ENCODE measurements at places on chromosomes 11 and 22.

DNA sequence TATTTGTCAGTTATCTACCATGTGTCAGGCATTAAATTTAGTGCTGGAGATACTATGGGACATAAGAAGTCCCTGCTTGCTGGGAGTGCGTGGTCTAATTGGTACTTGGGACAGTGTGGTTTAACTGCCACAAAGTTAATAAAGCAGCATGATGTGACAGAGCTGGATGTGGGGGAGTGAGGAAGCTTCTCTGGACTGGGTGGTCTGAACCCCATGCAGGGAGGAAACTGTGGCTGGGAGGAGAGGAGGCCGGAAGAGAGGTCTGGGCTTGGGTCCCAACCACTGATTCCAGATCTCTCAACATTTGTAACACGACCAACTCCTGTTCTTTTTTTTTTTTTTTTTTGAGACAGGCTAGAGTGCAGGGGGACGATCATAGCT lies 37.1 kb downstream of the ST3GAL4 start:
- no peak for DNase-seq

GRCh38 chr11:109747839-109748238 lies 325.8 kb downstream of the C11orf87 start:
- no peak for DNase-seq

DNA sequence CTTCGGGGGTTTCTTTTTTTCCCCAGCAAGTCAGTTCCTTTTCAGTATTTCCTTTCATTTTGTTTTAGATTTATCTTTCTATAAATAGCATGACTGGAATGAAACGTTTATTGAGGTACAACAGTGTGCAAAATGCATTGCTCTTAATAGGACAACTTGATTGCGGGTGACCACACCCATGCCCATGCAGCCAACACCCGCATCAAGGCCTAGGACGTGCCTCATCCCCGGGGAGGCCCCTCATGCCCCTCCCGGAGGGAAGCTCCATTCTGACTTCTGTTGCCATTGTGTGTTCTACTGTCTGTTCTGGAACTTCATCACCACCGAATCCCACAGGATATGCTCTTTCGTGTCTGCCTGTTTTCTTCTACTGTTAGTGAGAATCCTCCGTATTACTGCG lies 82.2 kb downstream of the RPS6KA4 start:
- DNase-seq = no peak

GRCh38 chr11:3341298-3341697 lies 37.6 kb downstream of the ZNF195 start:
- DNase-seq = peak; percentile 14

- no peak for DNase-seq
Measured at GRCh38 chr11:113926273-113927197, 21.9 kb downstream of the HTR3B start.

- DNase-seq = no peak
Measured at GRCh38 chr11:134668076-134668475, 256.0 kb upstream of the B3GAT1 start.

- DNase-seq = no peak
Measured at GRCh38 chr11:60777106-60777505, 8.0 kb upstream of the MS4A10 start.

- peak; percentile 38 for DNase-seq
Measured at GRCh38 chr11:74325649-74326645, 14.5 kb upstream of the P4HA3 start.

GRCh38 chr11:36431429-36432092 lies 78.5 kb downstream of the TRAF6 start:
- DNase-seq = no peak

DNA sequence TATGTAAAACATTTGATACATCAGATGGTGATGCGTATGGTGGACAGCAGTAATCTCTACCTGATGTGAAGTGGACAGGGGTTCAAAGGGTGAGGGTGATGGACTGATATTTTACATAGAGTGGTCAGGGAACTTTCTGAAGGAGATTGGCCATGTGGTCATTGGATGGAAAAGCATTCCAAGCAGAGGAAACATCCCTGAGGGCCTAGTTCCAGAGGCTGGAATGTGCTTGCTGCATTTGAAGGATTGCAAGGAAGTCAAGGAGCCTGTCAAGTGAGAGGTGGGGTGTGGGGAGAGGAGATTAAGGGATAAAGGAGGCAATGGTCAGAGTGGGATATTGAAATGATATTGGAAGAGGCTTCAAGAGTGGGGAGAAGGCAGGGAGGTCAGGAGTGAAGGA lies 151.9 kb upstream of the NTM start:
- no peak for DNase-seq

GRCh38 chr11:69841859-69842698 lies 22.9 kb upstream of the FGF3 start:
- no peak for DNase-seq

GRCh38 chr22:40782521-40782920 lies 36.6 kb downstream of the SLC25A17 start:
- no peak for DNase-seq

GRCh38 chr11:33377412-33378370 lies 120.5 kb downstream of the HIPK3 start:
- no peak for DNase-seq

DNA sequence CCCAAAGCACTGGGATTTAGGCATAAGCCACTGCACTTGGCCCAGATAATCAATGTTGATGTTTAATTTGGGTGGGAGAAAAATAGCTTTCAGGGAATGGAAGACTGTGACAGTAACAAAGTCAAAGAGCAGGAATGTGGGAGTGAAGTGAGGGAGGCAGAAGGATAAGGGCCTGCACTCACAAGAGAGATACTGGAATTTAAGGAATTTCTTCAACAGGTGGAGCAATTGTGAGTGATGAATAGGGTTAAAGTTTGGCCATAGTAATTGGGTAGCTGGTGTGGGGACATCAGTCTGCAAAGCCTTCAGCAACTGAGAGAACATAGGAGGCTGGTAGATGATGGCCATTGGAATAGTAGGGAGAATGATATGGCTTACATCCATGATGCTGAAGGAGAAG lies 8.6 kb upstream of the APBB1 start:
- no peak for DNase-seq

- no peak for DNase-seq
Measured at GRCh38 chr22:41597635-41597953, 8.0 kb upstream of the PMM1 start.

DNA sequence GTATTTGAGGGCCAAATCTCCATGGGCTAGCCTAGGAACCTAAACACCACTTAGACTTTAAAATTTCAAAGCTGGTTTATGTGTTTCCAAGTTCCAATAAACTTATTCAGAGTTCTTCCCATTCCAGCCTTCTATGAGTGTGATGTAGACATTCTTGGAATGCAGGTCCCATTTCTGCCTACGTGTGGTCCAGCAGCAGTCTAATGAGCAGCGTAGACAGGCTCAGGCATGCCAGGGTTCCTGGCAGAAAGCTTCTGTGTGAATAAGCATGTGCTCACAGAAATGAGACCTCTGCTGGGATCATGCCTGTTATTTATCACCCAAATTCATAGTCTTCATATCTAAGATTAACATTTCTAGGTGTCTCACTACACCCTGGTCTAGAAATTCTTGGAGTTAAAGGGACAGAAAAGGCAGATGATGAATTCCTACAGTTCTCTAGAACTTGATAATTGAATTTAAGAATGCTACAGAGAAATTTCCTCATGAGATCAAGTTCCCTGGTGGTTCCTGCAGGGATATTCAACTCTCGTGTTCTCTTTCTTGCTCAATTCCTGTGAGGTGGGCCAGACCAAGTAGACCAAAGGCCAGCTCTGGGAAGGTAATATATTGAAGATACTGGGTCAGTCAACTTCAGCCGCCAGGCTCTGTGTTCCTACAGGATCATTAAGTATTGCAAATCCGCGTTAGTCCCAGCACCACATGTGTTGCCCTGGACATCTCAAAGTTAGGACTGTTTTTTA lies 17.6 kb downstream of the RNF185 start:
- DNase-seq = no peak

DNA sequence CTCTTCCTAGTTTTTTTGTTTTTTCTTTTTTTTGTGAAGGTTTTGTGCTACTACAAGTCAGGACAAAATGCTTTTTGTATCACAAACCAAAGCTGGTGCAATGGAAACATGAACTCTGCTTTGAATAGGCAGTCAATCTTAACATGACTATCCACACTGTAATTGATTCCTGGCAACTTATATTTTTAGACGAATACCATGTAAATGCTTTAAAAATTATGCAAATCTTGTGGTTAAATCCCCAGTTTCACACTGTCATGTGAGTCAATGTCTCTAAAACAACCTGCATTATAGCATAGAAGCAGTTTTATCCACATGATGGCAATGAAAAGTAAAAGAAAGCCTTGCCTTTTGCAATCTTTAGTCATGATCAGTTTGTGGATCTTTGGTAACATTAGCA lies 8.9 kb downstream of the TRPC6 start:
- no peak for DNase-seq

- DNase-seq = no peak
Measured at GRCh38 chr11:119103793-119104192, 2.1 kb upstream of the DPAGT1 start.

GRCh38 chr22:28927630-28928029 lies 44.3 kb downstream of the ZNRF3 start:
- no peak for DNase-seq

DNA sequence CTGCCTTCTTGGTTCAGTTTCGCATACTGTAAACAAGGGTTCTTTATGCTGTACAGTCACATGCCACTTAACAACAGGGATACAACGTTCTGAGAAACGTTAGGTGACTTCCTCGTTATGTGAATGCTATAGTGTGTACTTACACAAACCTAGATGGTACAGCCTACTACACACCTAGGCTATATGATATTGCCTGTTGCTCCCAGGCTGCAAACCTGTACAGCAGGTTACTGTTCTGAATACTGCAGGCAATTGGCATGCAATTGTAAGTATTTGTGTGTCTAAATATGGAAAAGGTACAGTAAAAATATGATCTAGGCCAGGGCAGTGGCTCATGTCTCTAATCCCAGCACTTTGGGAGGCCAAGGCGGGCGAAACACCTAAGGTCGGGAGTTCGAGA lies 85.7 kb upstream of the PRDM11 start:
- no peak for DNase-seq

- no peak for DNase-seq
Measured at GRCh38 chr11:85180528-85180927, 446.6 kb downstream of the DLG2 start.

DNA sequence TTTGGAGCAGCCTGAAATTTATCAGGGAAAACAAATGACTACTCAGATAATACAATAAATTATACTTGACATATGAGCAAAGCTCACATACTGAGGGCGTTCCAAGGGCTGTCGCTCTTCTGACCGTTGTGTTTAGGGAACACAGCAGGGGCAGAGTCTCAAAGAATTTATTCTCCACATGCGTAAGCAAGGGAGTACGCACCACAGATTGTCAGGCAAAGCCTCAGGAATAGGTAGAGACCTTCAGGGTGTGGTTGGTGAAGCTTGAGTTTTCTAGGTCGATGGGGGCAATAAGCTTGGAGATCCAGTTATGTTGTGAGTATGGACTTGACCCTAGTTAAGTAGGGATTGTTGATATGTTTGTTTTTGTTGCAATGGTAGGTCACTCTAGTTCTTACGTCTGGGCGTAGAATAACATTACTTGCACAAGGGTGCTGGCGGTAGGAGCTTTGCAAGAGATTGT lies 830 bp downstream of the ACAT1 start:
- DNase-seq = no peak

DNA sequence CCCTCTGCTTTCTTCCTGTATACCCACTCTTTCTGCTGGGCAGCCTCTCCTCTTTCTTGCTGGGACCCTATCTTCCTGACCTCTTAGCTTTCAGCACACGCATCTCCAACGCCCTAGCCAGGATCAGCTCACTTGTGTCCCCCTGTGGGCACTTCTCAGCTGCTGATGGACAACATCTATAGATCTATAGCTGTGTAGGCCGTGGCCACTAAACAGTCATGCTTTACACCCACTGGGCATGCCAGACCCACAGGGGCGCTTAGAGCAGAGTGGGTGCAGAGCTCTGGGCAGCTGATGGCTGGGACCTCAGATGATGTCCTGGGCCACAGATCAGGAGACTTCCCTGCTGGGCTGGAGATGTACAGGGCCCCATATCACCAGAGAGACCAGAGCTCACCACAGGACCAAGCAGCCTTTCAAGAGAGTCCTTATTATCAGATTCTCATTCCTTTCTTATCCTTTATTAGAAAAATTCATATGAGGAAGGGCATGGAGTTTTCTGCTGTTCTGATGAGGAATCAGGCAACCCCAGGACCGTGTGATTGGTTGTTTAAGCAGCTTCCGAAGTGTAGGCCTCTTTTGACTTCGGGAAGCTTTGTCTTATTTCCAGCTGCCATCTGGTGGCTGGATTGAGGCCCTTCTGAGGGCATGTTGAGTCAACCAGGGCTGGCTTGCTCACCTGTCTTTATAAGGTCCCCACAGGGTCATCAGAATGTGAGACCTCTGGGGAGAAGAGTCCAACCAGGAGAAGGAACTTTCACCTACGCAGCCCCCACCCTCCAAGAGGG lies 60.5 kb downstream of the OSBP2 start:
- DNase-seq = peak; percentile 14

GRCh38 chr11:35403765-35404387 lies 15.5 kb downstream of the SLC1A2 start:
- DNase-seq = no peak

DNA sequence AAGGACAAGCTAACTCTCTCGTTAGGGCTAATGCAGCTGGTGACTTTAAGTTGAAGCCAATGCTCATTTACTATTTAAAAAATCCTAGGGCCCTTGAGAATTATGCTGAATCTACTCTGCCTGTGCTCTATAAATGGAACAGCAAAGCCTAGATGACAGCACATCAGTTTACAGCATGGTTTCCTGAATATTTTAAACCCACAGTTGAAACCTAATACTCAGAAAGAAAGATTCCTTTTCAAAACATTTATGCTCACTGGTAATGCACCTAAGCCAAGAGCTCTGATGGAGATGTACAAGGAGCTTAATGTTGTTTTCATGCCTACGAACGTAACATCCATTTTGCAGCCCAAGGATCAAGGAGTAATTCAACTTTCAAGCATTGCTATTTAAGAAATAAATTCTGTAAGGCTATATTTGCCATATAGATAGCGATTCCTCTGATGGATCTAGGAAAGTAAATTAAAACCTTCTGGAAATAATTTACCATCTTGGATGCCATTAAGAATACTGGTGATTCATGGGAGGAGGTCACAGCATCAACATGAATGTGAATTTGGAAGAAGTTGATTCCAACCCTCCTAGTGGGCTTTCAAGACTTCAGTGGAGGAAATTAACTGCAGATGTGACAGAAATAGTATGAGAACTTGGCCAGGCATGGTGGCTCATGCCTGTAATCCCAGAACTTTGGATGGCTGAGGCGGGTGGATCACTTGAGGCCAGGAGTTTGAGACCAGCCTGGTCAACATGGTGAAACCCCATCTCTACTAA lies 14.5 kb downstream of the XNDC1N start:
- no peak for DNase-seq

GRCh38 chr22:46086577-46087335 lies 63.6 kb upstream of the PPARA start:
- DNase-seq = no peak

GRCh38 chr11:17076517-17077239 lies 789 bp downstream of the RPS13 start:
- DNase-seq = no peak

GRCh38 chr22:36359470-36359996 lies 28.2 kb downstream of the MYH9 start:
- DNase-seq = no peak

GRCh38 chr11:90134478-90135003 lies at the start of gene NAALAD2:
Gene NAALAD2 (plus strand): TSS chr11:90134663. CDS start chr11:90134759, 96 bp downstream.
- DNase-seq = peak; percentile 28
